ENCODE measurements at places on chromosomes 4 and X. TPM values are rescaled to one million over a fixed set of nuclear protein-coding genes. Genes with fewer than 3 reads are reported as not detected.

ADGRG2 gene
- 0.37 TPM for total RNA-seq

HTR2C gene
- not detected for total RNA-seq

SULT1B1 gene
- not detected for total RNA-seq

TNIP2 gene
- 45.8 TPM for total RNA-seq

S100G gene
- total RNA-seq: not detected

GAGE12E gene
- total RNA-seq: not detected

Data from cardiac ventricle fibroblast (primary cell).